ENCODE measurements at places on chromosomes 4 and X.

DNA sequence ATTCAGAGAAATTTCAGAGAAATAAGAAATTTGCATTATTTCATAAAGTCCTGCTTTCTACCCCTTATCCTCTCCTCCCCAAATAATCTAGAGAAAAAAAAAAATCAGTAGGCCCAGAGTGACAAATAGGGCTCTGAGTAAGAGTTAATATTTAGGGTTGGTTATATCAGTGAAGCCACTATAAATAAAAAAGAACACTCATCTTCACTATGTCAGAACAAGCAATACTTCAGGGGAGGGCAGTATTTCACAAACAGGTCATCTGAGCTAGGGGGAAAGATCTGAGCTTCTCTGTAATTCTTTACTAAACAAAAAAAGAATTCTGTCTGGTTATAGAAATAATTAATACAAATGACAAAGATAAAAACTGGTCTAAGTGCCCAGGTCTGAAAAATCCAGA is 39.4 kb downstream of the PDE5A start:
- DNase-seq = no peak

- no peak for DNase-seq
These were observed 73.3 kb downstream of the NAT8L start for GRCh38 chr4:2132438-2132837.

GRCh38 chrX:31679861-31680260 is 608.0 kb upstream of the FTHL17 start:
- DNase-seq = no peak

DNA sequence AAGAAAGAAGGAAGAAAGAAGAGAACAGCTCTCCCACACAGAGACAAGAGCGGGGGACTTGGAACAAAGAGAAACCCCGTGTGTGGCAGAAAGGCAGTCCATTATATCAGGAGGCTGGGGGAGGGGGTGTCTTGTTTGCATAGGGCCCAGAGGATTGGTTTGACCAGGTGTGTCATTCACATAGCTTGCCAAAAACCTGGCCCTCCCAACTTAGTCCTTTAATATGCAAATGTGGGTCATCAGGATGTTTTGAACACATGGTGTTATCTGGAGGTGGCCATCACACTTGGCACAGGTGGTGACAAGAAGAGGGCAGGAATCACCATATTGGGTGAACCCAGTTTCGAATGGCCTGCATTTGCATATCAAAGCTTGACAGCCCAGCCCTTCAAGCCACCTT is 111.7 kb downstream of the LINC00632 start:
- DNase-seq = no peak

GRCh38 chrX:149487292-149487691 is 17.8 kb downstream of the IDS start:
- DNase-seq = no peak

DNA sequence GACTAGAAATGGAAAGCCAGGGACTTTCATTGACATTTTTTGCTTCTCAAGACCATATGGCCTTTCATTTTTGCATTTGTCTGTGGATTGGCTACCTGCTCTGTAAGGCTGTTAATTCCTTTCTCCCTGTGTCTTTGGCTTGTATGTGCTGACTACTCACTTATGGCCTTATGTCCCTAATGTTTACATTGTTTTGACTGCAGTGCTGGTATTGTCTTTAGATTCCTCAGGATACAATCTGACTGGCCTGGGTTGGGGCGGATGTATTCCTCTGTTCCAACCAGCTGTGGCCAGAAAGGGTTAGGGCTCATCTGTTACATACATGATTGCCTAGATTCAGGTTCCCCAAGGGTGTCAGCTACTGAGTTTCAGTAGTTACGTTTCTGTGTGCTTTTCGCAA is 108.1 kb downstream of the RAPGEF2 start:
- no peak for DNase-seq

DNA sequence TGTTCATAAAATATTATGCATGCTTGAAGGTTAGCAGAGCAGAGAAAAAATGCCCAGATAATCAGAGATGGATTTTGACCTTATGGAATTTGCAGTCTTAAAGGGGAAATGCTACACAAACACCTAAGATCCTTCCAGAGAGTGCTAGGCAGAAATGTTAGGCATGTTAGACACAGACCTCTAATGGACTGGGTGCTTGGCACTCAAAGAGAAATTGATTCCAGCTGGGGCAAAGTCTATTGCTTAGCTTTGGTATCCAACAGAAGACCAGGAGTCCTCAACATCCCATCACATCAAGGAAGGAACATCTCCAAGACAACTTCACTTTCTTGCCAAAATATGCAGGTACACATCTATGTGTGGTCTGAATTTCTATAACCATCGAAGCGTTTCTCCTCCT is 32.2 kb upstream of the PPARGC1A start:
- DNase-seq = no peak

- no peak for DNase-seq
These were observed 6.3 kb upstream of the DCHS2 start for GRCh38 chr4:154497889-154498288.

DNA sequence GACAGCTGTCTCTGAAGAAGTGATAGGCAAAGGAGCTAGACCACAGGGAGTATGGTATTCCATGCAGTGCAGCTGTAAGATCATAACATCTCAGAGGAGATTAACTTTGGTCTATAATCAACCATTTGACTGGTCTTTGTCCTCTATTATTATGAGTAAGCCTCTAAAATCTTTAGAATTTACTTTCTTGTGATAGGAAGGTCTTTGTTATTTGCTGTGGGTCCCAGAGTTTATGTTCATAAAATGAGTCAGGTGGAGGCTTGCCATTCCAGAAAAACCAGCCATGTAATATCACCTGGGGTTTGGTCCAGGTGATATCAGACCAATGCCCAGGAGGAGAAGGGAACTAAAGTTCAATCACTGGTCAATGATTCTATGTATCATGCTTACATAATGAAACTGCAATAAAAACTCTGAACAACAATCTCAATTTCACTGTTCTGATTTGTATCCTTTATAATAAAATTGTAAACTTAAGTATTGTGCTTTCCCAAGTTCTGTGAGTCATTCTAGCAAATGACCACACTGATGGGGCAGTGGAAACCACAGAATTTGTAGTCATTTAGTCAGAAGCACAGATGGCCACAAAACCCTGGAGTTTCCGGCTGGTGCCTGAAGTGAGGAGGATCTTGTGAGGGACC is 239.6 kb upstream of the TRAM1L1 start:
- DNase-seq = no peak

GRCh38 chr4:24003926-24004325 is 114.1 kb upstream of the PPARGC1A start:
- DNase-seq = no peak

- DNase-seq = no peak
These were observed 63.3 kb upstream of the GAB1 start for GRCh38 chr4:143273160-143273917.

DNA sequence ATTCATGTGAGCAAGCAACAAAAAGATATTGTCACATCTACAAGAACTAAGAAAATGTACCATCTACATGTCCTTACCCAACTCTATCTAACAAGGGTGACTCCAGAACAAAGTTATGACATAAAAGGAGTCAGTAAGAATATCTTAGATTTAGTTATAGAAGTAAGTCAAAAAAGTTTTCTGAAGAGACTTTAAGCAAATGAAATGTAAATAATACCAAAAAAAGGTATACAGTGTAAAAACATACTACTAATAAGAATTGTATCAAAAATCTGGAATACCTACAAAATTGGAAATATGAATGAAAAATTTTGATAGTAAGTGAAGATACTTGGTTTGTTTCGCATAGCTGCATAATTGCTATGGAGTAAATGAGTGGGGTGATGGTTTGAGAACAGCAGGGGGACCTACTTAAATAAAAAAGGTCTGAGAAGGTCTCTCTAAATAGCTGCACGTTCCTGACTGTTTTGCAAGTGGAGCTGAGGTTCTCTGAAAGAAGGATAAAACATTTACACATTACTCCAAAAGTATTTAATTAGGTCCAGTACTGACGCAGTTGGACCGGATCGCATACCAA is 51.0 kb upstream of the ENPP6 start:
- DNase-seq = no peak

DNA sequence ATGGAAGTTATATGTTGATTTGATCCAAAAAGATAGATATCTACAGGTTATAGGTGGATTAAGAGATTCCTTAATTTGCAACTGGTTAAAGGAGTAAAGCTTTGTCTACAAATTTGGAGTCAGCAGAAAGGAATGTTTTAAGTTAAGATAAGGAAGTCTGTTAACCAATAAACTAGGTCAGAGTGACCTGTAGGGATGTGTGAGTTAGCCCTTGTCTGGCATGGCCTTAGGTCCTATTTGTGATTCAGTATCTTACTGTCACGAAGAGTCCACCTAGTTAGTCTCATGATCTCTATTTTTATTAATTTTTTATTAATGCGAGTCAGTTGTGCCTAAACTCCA is 230.8 kb downstream of the INPP4B start:
- DNase-seq = no peak

DNA sequence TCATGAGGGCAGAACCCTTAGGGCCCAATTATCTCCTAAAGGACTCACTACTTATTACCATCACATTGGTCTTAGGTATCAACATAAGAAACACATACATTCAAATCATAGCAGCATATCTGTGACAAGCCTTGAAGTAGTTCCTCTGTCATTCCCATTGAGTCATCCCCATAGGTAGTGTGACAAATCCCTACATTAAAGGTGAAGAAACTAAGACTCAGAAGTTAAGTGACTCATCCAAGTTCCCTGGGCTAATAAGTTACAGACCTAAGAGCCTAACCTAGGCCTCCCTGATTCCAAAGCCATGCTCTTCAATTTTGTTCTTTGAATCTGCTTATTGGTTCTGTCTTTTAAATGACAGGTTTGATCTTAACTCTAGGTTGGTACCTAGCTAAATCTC is 58.2 kb downstream of the CD38 start:
- no peak for DNase-seq

GRCh38 chrX:108114541-108114940 is 23.0 kb downstream of the ATG4A start:
- DNase-seq = no peak

- DNase-seq = no peak
These were observed 9.2 kb upstream of the SYNPO2 start for GRCh38 chr4:118879409-118879808.

DNA sequence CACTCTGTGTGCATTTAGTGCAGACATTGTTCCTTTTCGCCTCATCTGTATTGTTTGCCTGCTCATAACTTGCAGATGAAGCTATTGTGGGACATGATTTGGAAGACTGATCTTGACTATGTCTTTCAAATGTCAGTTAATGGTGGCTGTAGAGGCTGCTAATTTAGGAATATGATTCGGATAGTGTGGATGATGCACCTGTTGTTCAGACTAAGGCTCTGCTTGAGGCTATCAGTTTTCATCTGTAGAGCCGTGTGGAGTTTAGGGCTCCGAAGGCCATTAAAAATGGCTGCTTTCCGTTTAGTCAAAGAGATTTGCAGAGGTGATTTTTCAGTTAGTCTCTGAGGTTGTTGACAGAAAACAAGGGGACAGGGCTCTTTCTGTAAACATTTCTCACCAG is 102.0 kb downstream of the GBA3 start:
- DNase-seq = no peak

DNA sequence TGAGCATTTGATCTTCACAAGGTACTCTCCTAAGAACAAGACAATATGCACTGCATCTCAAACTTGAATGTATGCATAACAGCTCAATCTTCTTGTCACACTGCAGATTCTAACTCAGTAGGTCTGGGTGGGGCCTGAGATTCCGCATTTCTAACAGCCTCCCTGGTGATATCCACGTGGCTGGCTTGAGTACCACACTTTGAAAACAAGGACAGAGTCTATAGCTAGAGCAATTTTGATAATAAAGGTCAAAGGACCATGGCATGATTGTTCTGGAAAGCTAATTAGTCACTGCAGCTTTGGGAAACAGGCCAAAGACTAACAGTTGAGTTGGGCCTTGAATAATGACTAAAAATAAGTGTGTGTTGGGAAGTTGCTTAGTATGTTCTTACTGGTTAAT is 213.3 kb downstream of the GBA3 start:
- DNase-seq = no peak

DNA sequence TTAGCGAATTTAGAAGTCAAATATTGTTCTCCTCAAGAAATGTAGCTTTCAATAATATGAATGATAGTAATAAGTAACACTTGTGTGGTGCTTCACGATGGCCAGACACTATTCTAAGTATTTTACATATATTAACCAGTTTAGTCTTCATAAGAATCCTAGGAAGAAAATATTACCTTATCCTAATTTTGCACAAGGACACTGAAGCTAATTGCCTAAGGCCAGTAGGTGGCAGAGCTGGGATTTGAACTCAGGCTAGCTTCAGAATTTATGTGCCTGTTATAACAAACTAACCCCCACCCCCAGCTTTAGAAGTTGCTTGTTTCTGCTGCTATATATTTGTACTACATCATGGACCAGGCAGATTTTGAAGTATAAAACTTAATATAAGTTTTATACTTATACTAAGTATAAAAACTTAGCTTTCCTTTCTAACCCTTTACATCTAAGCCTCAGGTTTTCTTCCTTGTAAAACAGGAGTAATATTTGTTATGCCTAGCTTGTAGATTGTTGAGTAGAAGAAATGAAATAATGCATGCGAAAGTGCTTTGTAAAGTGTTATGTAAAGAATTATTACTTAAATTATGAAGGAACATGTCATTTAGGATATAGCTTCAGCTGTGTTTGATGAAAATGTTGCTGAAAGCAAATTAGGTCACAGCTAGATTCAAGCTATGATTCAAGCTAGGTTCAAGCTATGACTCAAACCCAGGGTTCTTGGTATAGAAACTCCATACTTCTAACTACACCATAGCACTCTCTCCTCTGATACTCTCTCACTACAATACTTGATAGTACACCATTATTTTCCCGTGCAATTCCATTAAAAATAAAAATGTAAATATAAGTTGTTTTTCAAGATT is 4.2 kb upstream of the CDS1 start:
- DNase-seq = no peak

DNA sequence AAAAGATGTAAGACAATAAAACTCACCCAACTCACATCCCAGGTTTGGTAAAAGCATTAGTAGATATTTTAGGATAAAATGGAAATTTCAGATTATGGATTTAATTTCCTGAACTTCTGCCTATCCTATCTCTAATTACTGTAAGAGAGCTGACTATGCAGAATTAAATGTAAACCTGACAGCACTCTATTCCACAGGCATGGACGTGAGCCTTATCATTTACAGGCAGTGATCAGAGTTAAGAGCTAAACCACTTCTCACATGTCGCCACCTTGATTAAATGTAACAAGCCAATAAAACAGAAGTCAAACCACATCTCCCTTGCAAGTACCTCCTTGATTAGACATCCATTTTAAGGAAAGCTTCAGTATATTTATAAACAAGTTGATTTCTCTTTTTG is 97.5 kb upstream of the CBR4 start:
- no peak for DNase-seq

- DNase-seq = no peak
These were observed 89.3 kb downstream of the HNRNPD start for GRCh38 chr4:82284475-82284857.

DNA sequence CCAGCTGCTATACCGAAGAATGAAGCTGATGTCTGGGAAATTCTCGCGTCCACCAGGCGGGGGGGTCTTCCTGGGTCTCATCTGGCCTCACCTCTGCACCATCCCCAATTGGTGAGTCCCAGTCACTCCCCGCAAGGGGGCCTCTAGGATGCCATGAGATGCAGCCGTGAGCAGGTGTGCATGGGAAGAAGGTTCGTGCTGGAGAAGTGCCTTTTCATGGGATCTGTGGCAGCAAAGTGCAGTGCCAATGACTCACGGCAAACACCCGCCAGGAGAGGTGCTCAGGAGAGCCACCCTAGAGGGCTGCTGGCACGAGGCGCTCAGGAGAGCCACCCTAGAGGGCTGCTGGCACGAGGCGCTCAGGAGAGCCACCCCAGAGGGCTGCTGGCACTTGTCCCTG is 55.1 kb downstream of the CPZ start:
- DNase-seq = no peak

- DNase-seq = no peak
These were observed 86.4 kb upstream of the TAB3 start for GRCh38 chrX:30975467-30975866.

Data from stimulated activated CD4-positive, alpha-beta T cell treated with anti-CD3 and anti-CD28 coated beads, Interleukin-15, amount 100 ng/mL, for 48 hours (primary cell).